Panc1 (cell line): ENCODE measurements at places on chromosomes 5 and 9. TPM values are rescaled to one million over a fixed set of nuclear protein-coding genes. Genes with fewer than 3 reads are reported as not detected.

GTF3C5 gene
- 47.7 TPM for total RNA-seq

SOHLH1 gene
- total RNA-seq, result not detected

GRCh38 chr5:172727551-172727950 lies 43.4 kb downstream of the DUSP1 start:
- peaks cover 3% of the 10 kb centered on the region; the same call in 1 of the 2 replicates for H3K4me1 ChIP-seq
- H3K36me3 ChIP-seq, result no peaks in the 10 kb centered on the region
- DNase-seq, result no peak
- H3K27me3 ChIP-seq, result no peaks in the 10 kb centered on the region
- H3K27ac ChIP-seq, result no peak overlapping the region
- H3K4me3 ChIP-seq, result no peak overlapping the region

DNA sequence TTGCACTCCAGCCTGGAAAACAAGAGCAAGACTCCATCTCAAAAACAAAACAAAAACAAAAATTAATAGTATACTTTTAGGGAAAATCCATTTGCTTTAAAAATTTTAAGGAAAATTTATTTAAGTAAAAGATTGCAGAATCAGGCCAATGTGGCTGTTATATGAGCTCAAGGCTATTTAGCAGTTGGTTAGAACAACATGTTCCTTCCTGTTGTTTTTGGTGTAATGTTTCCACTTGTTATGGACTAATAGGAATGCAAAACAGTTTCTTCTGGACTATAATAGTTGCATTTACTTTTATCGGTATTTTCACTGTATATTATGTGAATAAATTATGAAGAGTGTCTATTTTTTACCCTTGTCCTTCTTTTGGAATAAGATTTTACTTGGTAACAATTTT lies 3.0 kb upstream of the CDC42SE2 start:
- H3K4me1 ChIP-seq, result peaks cover 3% of the 10 kb centered on the region; the same call in 1 of the 2 replicates
- no peak overlapping the region for H3K27ac ChIP-seq
- no peaks in the 10 kb centered on the region for H3K36me3 ChIP-seq
- no peaks in the 10 kb centered on the region for H3K27me3 ChIP-seq

GRCh38 chr5:150081541-150082283 lies 4.6 kb downstream of the CSF1R start:
- no peak for DNase-seq
- H3K36me3 ChIP-seq, result no peaks in the 10 kb centered on the region
- H3K4me3 ChIP-seq, result no peak overlapping the region
- H3K27me3 ChIP-seq, result no peaks in the 10 kb centered on the region
- H3K27ac ChIP-seq, result no peak overlapping the region

GRCh38 chr5:179900711-179901110 lies 7.0 kb downstream of the TBC1D9B start:
- H3K27ac ChIP-seq, result no peak overlapping the region
- DNase-seq, result no peak
- H3K4me3 ChIP-seq, result no peak overlapping the region
- H3K4me1 ChIP-seq, result no peaks in the 10 kb centered on the region
- no peaks in the 10 kb centered on the region for H3K27me3 ChIP-seq

DNA sequence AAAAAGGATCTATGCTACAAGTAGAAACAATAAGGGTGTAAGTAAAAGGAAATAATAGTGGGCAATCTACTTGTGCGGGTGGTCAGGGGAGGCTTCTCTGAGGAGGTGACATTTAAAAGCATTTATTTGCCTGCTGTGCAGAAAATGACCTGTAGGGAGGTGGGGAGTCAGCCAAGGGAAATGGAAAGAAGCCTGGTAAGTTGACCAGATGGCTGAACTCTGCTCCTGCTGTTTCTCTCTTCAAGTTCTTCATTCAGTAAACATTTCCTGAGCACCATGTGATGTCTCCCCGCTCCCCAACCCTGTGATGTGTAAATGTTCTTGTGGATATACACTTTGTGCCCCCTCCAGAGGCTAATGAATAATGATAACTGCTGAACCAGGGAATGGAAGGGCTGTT lies 9.9 kb upstream of the SPIN1 start:
- DNase-seq, result no peak
- H3K4me1 ChIP-seq, result no peaks in the 10 kb centered on the region; the same call in 1 of the 2 replicates
- no peaks in the 10 kb centered on the region for H3K36me3 ChIP-seq
- H3K27me3 ChIP-seq, result no peaks in the 10 kb centered on the region
- no peak overlapping the region for H3K4me3 ChIP-seq
- no peak overlapping the region for H3K27ac ChIP-seq

LCN1 gene
- not detected for total RNA-seq

- H3K4me1 ChIP-seq, result no peaks in the 10 kb centered on the region
- H3K27ac ChIP-seq, result no peak overlapping the region
- no peak for DNase-seq
- H3K36me3 ChIP-seq, result no peaks in the 10 kb centered on the region
These were observed 2125.8 kb upstream of the WWC1 start for GRCh38 chr5:166165596-166165995.

IL9 gene
- total RNA-seq, result not detected

- no peaks in the 10 kb centered on the region for H3K4me1 ChIP-seq
- H3K4me3 ChIP-seq, result no peak overlapping the region
- no peaks in the 10 kb centered on the region; the same call in 1 of the 2 replicates for H3K27me3 ChIP-seq
- no peak overlapping the region for H3K27ac ChIP-seq
These were observed 189.9 kb downstream of the DEPDC1B start for GRCh38 chr5:60510049-60510448.

- peak overlapping the region; percentile 90 for H3K4me3 ChIP-seq
- DNase-seq, result no peak
- no peaks in the 10 kb centered on the region for H3K27me3 ChIP-seq
- peaks cover 27% of the 10 kb centered on the region for H3K4me1 ChIP-seq
- H3K27ac ChIP-seq, result peak overlapping the region; percentile 90
These were observed 518 bp upstream of the FAM13B start for GRCh38 chr5:138033386-138033808.

DNA sequence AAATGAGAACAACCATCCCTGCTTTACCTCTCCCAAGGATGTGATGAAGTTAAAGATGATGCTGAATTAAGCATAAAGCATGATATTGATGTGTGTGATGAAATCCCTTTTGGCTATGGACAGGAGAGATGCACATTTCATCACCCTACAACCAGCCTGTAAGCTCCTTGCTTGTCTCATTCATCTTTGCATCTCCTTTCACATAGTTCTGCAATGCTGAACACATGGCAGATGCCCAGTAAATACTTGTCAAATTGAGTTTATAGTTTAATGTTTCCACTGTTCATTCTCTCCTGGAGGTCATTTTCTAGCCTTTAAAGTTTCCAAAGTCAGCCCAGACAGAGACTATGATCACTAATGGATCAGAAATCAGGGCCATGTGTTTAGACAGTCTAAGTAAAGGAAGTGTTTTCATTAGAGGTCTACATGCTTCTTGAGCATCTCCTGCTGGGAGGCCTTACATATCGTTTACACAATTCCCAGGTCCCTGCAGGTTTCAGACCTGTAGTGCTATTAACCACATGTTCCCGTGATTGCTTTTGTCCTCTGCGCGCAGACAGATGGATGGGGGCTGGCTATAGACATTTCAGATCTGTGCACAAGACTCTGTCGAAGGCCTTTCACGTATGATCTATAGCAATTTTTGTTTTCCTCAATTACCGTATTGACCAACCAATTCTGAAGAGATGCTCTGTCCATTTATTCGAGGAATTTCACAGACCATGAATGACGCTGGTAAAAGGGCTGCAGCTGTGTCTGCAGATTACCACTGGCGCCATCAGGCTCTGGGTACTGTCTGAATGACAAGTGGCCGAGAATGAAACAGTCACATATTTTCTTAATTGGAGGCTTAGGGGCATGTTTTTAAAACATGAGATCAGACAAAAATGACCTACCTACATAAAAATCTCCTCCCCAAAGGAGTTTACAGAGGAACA lies 49.0 kb upstream of the CKMT2 start:
- H3K27ac ChIP-seq, result no peak overlapping the region
- H3K4me3 ChIP-seq, result no peak overlapping the region
- no peak for DNase-seq
- H3K4me1 ChIP-seq, result no peaks in the 10 kb centered on the region

- no peaks in the 10 kb centered on the region for H3K36me3 ChIP-seq
- H3K4me3 ChIP-seq, result no peak overlapping the region
- no peak for DNase-seq
- H3K27ac ChIP-seq, result no peak overlapping the region
- no peaks in the 10 kb centered on the region for H3K4me1 ChIP-seq
These were observed 267.7 kb upstream of the GAS1 start for GRCh38 chr9:87214991-87215390.

WWC1 gene
- 29.4 TPM for total RNA-seq

DNA sequence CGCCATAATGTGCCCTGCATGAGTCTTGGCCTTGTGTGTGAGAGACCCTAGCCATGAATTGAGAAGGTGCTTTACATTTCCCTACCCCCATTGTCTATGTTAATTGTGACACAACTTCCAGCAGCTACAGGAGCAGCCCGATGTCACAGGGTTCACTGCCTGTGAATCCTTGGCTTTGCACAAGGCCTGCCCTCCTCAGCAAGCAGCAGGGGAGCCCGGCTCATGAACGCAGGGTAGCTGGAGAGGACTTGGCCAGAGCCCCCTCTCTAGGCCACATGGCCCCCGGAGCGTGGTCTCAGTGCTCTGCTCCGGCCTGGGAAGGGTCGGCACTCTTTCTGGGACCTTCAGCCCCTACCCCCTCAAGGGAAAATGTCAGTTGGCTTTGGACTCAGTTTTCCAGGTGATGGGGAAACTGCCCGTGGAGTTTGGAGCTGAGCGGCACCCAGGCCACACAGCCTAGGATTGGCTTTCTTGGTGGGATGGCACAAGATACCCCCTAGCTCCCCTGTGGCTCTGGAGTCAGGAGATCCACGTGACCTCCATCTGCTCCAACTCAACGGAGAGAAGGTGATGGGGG lies 160.8 kb downstream of the DAB2IP start:
- no peak overlapping the region for H3K27ac ChIP-seq
- no peak overlapping the region for H3K4me3 ChIP-seq
- no peaks in the 10 kb centered on the region for H3K27me3 ChIP-seq
- no peaks in the 10 kb centered on the region for H3K4me1 ChIP-seq

- no peak for DNase-seq
- no peaks in the 10 kb centered on the region for H3K27me3 ChIP-seq
- H3K27ac ChIP-seq, result no peak overlapping the region
- H3K4me3 ChIP-seq, result no peak overlapping the region
- no peaks in the 10 kb centered on the region for H3K36me3 ChIP-seq
- no peaks in the 10 kb centered on the region for H3K4me1 ChIP-seq
These were observed 155.6 kb upstream of the PANK3 start for GRCh38 chr5:168734620-168735300.

- peaks cover 59% of the 10 kb centered on the region for H3K4me1 ChIP-seq
- DNase-seq, result no peak
- H3K27ac ChIP-seq, result no peak overlapping the region; the same call in 1 of the 2 replicates
- H3K27me3 ChIP-seq, result no peaks in the 10 kb centered on the region
- no peaks in the 10 kb centered on the region; the same call in 1 of the 2 replicates for H3K36me3 ChIP-seq
- no peak overlapping the region for H3K4me3 ChIP-seq
These were observed 64.0 kb downstream of the SHB start for GRCh38 chr9:38004809-38005560.
